ENCODE measurements at places on chromosomes 2 and 18. TPM values are rescaled to one million over a fixed set of nuclear protein-coding genes. Genes with fewer than 3 reads are reported as not detected.

DNA sequence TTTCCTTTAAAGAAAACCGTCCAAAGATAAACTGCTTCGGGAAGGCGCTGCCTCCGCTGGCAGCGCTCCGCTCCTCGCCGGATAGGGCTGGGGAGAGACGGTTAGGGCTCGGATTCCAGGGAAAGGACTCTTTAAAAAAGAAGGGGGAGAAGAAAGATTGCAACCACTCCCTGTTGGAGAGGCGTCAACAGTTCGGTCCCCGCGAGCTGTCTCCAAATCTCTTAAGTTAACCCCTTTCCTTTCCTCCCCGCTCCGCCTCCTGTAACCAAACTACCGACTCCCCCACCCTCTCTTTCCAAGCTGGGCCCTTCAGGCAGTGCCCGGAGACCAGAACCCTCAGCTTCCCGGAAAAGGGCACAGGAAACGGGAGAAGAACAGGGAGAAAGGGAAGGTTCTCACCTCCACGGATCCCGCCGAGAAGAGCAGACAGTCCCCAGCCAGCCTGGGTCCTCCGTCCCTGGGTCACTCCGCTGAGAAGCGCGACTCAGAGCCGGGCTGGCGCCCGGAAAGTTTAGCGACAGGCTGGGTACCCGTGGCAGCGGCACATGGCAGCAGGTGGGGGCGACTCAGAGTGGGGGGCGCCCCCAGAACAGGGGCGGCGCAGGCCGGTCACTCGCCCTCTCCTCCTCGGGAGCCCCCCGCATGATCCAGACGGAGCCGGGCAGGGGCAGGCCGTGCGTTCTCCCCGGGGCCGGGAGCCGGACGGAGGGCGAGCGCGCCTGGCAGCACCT, 675 bp downstream of the FZD5 start:
- peak; percentile 32 for DNase-seq

GRCh38 chr18:3055816-3056215, 42.9 kb upstream of the LPIN2 start:
- DNase-seq, result no peak

DNA sequence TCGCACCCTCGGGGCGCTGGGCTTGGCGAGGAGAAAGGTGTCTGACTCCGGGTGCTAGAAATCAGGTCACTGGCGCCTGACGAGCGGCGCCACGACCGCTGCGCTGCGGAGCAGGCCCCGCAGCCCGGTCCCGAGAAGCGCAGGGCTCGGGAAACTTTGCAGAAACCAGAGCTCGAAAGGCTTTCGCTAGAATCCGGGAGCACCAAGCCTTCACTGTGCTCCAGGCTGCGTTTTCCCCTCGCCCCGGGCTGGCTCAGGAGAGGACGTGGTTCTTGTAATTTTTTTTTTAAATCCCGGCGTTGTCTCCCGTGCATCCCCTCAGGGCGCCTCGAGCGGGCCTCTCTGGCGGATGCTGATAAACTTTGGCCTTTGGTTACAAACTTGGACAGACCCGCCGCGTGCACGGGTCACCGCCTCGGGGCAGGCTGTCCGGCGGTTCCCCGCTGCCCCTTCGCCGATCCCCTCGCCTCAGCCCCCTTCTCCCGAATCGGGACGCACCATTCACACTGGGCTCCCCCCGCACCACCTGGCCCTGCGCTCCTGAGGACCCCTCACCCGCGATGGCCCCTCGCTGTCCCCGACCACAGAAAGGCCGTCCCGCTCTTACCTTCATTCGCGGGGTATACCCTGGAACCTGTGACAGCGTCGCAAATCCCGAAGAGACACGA, 419 bp downstream of the EPHA4 start:
- DNase-seq, result peak; percentile 85

DNA sequence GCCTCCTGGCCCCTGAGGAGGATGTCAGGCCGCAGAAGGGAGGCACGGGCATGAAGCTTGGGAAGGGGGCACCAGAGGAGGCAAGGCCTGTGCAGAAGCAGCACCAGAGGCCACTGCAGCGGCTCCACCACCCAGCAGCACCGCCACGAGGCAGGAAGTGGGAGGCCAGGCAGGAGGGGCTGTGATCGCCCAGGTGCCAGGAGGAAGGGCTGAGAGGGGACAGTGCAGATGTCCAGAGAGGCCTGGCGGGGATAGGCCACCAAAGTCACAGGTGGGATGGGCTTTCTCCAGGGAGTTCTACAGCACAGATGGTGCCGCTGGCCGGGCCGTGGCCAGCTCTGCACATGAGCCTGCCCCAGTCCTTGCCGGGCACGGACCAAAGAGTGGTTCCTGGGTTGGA, 6.0 kb upstream of the ALPI start:
- no peak for DNase-seq

- DNase-seq, result no peak
These were observed 111.4 kb upstream of the SMAD7 start for GRCh38 chr18:49061991-49062831.

GRCh38 chr2:10378189-10378588, 69.9 kb downstream of the ODC1 start:
- no peak for DNase-seq

DNA sequence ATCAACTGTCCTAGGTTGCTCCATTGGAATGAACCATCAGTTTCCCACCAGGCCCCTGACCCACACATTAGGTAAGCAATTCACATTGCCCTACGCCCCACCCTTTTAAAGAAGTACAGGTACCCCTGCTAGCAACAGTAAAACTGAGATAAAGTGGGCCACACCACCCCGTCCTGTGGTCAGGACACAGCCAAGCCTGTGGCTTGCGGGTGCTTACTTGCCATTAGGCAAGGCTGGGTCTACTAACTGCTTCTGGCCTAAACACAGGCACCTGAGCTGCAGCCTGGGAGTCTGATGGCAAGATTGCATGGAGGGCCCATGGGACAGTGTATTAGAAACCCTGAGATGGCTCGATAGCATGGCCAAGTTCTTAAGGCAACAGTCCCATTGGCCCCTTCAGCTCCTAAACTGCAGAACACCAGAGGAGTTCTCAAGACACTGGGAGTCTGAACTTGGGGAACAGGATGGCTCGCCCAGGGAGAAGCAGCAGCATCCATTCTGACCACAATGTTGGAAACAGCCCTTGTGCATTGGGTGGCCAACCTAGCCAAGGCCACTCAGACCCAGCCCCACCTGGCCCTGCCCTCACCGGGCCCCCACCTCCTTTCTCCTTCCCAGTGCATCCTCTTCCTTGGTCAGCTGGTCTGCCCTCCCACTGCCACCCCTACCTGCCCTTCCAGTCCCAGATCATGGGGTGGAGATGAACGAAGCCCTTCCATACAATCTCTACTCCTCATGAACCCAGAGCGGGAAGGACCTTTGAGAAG, 177.1 kb downstream of the TNS1 start:
- no peak for DNase-seq

DNA sequence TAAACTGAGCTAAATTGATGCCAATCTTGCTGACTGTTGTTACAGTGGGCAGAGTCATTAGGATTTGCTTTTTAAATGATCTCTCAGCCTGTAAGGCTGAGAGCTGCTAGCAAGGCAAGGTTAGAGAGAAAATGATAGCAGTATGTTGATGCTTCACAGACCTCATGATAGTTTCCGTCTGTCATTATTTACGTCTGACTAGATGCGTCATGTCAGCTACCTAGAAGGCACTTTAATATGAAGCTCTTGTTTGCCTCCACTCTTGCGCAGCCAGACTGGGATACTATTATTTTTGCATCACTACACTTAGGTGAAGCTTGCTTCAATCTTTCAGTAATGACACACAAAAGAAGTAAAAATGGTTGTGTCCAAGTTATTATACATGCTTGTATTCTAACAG, 313.8 kb downstream of the LNPK start:
- DNase-seq, result no peak

- DNase-seq, result peak; percentile 92
These were observed at the start of gene SDC1 for GRCh38 chr2:20224716-20225293. Gene SDC1, minus strand, starts transcription at chr2:20225130. Its CDS starts 263 bp downstream, at chr2:20224867.

- no peak for DNase-seq
These were observed 232.8 kb downstream of the CCDC85A start for GRCh38 chr2:56416500-56417176.

DNA sequence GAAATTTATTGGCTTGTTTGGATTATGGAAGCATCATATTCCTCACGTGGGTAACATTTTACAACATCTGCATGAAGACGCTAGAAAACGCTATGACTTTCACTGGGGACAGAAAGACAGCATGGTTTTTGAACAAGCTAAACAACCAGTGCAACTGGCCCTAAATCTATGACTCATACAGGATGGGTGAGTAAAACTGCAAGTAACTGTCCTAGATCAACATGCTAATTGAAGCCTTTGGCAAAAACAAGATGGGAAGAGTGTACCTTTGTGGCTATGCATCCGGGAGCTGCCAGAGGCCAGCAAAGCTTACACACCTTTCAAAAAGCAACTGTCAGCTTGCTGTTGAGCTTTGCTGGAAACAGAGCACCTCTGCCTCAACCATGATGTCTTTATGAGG, 1096.0 kb upstream of the DDX18 start:
- DNase-seq, result no peak

DNA sequence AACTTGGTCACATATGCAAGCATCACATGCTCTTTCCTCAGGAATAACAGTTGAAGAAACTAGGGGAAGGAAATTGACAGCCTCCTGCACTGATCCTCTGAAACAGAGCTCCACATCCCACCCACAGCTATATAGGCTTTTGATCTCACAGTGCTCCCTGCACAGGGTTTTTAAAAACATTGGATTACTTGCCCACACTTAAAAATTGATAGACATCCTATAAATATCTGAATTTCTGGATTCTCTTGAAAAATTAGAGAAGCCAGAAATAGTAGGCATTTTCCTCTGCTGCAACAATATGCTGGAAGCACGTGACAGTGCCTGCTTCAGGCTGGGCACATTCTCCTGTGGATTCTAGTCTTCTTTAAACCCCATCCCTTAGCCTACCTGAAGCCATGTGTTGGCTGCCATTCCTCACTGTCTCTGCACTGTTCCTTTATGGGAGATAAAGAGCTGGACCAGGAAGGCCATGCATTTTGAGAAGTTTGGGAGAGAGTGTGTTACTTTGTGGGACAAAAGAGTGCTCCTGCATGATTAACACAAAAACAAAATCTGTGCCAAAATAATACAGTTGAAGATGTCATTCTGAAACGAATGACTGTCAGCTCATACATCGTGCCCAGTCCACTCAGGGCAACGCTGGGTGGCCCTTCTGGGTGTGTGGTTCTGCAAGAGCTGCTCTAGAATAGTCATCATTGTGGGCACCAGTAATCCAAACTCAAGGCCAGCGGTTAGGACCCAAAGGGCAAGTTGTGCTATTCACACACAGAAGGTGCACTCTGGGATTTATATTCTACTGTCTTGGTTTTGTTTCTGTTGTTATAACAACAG, 59.8 kb downstream of the GYPC start:
- no peak for DNase-seq

DNA sequence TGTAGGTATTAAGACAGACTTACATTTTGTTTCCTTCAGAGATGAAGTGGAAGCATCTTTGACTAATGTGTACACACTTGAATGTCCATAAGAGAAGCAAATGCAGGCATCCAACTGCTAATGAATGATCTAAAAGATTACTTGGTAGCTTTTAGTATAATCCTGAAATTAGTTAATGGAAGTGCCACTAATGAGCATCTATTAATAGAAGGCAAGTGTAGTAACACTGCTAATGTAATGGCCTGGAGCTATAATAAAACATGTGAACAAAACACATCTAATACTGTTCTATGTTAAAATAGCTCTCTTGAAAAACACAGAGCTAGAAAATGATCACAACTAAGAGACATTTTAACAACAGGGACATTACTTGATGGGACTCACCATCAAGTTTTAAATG, 225.3 kb downstream of the SLC8A1 start:
- no peak for DNase-seq

- no peak for DNase-seq
These were observed 27.9 kb upstream of the TTR start for GRCh38 chr18:31563778-31564177.

DNA sequence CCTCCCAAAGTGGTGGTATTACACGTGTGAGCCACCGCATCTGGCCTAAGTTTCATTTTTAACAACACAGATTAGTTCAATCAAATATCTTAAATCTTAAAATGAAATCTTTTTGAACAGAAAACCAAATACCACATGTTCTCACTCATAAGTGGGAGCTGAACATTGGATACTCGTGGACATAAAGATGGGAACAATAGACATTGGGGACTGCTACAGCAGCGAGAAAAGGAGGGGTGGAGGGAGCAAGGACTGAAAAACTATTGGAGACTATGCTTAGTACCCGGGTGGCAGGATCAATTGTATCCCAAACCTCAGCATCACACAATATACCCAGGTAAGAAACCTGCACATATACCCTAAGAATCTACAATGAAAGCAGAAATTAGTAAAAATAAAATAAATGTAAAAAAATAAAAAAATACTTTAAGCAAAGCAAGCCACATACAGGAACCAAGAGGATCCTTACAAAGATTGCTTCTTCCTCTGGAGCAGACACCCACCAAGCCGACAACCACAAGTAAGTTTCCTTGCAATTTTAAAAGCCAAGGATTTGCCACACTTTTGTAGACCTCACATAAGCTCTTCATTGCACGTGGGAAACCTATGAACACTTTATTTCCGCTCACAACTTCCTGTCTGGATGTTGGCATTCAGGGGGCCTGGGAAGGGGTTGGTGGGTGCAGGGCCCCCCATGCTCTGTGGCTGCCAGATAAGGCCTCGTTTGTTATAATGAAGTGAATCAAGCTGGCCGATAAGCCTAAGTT, 147.9 kb downstream of the MYCN start:
- no peak for DNase-seq

DNA sequence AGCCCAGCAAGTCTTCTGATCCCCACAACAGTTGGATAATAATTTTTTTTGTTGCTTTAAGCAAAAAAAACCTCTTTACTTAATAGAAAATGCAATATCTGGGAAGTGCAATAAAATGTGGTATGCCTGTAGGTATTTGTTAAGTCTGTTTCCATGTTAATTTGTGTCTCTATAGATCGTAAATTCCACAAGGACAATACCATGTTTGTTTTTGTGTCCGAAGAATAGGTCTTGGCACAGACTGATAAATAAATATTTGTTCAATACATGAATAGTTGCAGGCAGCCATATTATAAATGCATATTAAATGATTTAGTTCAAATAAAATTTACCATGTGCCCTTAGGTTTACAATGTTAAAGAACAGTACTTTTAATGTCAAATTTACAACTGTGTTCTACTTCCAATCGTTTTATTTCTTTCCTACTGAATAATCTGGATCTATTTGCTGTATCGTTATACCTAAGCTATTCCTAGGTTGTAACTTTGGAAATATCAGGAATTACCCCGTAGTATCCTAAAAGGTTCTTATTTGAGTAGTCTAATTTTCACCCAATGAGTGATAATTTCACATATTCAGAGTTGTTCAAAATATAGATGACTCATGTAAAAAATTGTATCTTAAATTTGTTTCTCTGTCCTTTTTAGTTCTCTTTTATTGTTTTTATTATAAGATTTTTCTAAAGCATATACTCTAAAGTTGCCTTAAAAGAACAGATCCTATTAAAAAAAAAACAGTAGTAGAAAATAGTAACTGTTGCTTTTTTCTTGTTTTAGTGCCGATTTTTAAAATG, 151.8 kb downstream of the EHBP1 start:
- DNase-seq, result no peak

GRCh38 chr2:148739454-148740105, 95.0 kb downstream of the EPC2 start:
- DNase-seq, result no peak

Gene ALLC
- not detected for total RNA-seq

Gene C1QL2
- total RNA-seq, result not detected

Gene SERPINB13
- not detected for total RNA-seq

Gene LYPD6B
- total RNA-seq, result 0.43 TPM

Gene PKDCC
- 85.9 TPM for total RNA-seq

Gene ANAPC1
- total RNA-seq, result 36.9 TPM
